Fibroblast of villous mesenchyme (primary cell): ENCODE measurements at places on chromosomes 2 and 18. TPM values are rescaled to one million over a fixed set of nuclear protein-coding genes. Genes with fewer than 3 reads are reported as not detected.

- peak; percentile 1 for DNase-seq
Measured at GRCh38 chr2:54298514-54298913, 42.5 kb upstream of the TSPYL6 start.

- peak; percentile 85 for DNase-seq
Measured at GRCh38 chr2:38033646-38034045, 42.3 kb downstream of the CYP1B1 start.

- DNase-seq, result peak; percentile 72
Measured at GRCh38 chr18:27605107-27605834, 420.2 kb upstream of the CHST9 start.

- DNase-seq, result no peak
Measured at GRCh38 chr2:8756230-8756629, 74.4 kb downstream of the ID2 start.

DNA sequence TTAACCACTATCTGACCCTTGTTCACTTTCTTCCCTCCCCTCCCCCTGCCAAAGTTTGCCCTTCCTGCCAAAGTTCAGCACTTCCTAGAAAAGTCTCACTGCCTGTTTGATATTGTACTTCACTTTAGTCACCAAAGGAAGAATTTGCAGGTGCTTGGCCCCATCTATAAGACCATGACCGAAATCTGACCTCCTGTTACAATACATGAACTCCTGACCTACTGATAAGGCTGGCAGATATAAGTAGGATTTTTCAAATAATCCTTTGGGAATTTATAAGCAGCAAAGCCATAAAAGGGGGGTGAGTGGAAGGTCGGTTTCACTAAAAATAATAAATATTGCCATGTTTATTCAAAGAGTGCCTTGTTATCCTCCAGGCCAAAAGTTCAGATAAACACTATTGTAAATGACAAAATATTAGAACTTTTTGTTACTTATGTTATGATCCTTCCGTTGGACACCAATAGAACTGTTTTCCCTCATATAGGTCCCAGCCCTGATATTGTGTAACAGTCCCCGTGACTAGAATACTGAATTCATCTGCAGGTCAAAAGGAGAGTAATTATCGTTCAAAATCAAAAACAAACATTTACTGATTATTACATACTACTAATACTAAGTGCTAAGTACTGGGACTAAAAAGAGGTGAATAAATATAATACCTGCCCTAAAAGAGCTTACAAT is 277.6 kb downstream of the EXOC6B start:
- peak; percentile 34 for DNase-seq

- DNase-seq, result no peak
Measured at GRCh38 chr18:73990258-73990657, 157.4 kb downstream of the FBXO15 start.

- DNase-seq, result no peak
Measured at GRCh38 chr2:105750735-105751134, 6.0 kb downstream of the NCK2 start.

- peak; percentile 67 for DNase-seq
Measured at GRCh38 chr2:43024515-43025011, 201.8 kb downstream of the ZFP36L2 start.

DNA sequence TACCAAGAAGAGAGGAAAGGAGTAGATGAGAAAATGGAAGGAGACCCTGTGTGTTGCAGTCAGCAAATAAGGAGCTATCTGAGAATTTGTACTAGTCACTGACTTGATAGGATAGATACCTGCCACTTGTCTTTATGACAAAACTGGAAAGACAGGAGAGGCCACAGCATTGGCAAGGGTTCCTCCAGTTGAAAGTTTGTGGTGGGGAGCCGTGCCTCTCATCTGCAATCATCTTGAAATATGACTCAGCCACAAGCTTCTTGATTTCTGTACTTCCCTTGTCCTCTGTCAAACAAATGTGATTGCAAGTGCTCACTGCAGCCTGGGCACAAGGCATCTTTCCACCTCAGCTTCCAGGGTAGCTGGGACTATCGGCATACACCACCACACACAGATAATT is 99.1 kb downstream of the GREB1L start:
- no peak for DNase-seq

DNA sequence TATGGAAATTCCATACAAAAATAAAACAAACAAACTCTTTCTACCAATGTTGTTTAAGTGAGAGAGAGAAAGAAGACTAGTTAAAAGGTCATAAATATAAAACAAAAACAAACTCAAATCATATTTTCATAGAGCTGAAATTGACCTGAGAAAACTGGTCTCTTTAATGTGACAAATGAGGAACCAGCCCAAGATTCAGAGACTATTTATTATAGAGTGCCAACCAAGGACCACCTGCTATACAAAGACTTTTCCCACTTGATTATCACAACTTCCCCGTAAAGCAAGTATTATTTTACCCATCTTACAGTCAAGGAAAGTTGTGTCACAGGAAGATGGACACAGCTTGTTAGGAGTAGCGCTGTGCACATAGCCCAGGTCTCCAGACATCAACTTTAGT is 13.3 kb downstream of the ANKRD44 start:
- no peak for DNase-seq

GRCh38 chr18:35186291-35187034 is 54.4 kb upstream of the ZNF397 start:
- no peak for DNase-seq

DNA sequence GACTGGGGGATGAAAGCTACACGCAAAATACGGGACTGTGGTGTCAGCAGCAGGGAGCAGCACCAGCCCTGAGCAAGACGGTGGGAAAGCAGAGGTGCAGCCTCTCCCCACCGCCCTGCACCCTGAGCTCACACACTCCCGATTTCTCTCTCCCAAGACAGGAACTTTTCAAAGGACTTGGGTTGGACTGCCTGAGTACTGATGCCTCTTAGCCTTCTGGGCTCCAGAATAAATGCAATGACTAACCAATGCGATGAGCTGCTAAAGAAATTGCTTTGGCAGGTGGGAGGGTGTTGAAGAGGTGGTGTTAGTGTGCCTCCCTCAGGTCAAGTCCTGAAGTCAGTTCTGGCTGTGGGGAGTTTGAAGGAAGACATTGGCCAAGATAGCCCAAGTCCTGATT is 9.6 kb downstream of the TRIM54 start:
- DNase-seq, result no peak

DNA sequence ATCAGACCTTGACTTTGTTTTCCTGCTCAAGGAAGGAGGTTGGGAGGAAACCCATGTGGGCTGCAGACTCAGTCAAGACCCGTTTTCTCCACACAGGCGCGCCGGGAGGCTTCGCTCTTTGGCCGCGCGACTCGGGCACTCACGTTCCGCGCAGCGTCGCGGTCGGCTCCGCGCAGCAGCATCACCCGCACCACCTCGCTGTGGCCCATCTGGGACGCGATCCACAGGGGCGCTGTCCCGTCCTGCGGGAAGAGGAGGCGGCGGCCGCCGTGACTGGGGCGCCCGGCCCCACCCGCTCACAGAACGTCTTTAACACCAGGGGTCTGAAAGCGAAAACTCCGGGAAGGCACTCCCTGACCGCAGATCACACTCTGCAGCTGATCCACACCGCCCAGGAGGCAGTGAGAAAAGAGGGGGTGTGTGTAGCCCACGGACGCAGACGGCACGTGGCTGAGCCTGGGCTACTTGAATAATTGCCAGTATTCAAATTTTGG is 33.1 kb upstream of the NPC1 start:
- peak; percentile 29 for DNase-seq

Gene ZNF396
- total RNA-seq, result 0.64 and 1.3 TPM in 2 replicates

Gene SNORC
- total RNA-seq, result 0.86 and 0.97 TPM in 2 replicates

Gene CHRND
- not detected in 2 replicates for total RNA-seq

Gene EVX2
- under 0.01 TPM in 1 of 2 replicates, not detected in the other for total RNA-seq

Gene TANK
- total RNA-seq, result 87.3 and 100 TPM in 2 replicates

Gene SIX2
- total RNA-seq, result under 0.01 TPM in 1 of 2 replicates, not detected in the other

Gene PTPN4
- 18.0 and 28.5 TPM in 2 replicates for total RNA-seq

Gene ABHD1
- under 0.01 TPM in 1 of 2 replicates, not detected in the other for total RNA-seq

Gene GRB14
- not detected in 2 replicates for total RNA-seq

Gene HOXD13
- total RNA-seq, result 0.43 TPM in 1 of 2 replicates, not detected in the other

Gene RFX8
- total RNA-seq, result 0.97 and 1.7 TPM in 2 replicates

Gene SERPINB5
- total RNA-seq, result not detected in 2 replicates
